ENCODE measurements at places on chromosomes 13 and 19. TPM values are rescaled to one million over a fixed set of nuclear protein-coding genes. Genes with fewer than 3 reads are reported as not detected.

KIR2DL1 gene
- not detected for total RNA-seq

DNA sequence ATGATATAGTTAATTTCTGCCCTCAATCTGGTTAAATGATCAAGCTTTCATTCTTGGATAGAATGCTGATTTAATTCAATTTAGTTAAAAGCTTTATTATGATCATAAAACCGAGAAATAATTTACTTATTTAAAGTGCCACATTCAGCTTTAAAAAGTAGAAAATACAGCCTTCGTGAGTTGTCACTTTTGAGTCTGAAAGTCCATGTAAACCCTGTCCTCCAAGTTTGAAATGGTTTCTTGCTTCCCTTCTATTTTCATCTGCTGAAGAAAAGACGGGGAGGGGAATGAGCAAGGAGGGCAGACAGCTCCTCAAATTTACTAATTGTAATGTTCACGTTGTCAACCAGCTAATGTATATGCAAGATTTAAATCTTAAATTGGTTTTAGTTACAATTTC lies 59.5 kb downstream of the NDFIP2 start:
- DNase-seq = no peak

USHBP1 gene
- not detected for total RNA-seq

- DNase-seq = no peak
These were observed 169.8 kb downstream of the SHISA2 start for GRCh38 chr13:25881971-25882451.

- DNase-seq = no peak
These were observed 8.7 kb downstream of the LRCH1 start for GRCh38 chr13:46561691-46562090.

DNA sequence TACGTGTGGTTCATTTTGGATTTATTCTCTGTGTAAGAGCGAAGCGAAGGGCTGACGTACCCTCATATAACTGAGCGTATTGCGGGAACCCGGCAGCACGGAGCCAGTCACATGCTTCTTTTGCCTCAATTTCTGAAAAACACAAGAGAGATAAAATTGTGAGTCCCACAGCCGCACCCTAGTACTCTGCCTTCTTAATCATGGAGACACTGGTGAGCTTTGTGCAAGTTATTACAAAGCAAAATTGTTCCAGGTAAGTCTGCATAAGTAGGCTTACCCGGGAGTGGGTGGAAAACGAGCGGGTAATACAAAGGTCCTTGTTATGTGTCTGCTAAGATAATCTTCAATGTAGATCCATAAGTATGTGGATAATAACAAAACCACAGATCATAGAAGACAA lies 118.1 kb downstream of the STARD13 start:
- no peak for DNase-seq

DNA sequence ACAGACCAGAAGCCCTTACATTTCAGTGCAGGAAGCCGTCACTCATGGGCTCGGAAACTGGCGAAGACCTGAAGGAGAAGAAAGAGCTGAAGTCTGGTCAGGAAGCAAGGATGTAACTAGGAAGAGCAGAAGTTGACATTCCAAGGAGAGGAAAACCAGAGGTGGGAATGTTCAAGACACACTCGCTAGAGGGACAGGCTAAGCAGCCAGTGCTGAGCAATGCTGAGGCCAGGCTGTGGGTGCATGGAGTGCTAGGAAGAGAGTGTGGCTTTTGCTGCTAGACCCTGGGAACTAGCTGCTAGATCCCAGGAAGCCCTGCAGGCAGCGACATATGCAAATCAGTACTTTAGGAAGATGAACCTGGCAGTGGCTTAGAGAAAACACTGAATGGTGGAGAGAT lies 12.1 kb upstream of the URAD start:
- no peak for DNase-seq

SOX1 gene
- not detected for total RNA-seq

GRCh38 chr13:98072476-98072875 lies 70.4 kb upstream of the FARP1 start:
- no peak for DNase-seq

DNA sequence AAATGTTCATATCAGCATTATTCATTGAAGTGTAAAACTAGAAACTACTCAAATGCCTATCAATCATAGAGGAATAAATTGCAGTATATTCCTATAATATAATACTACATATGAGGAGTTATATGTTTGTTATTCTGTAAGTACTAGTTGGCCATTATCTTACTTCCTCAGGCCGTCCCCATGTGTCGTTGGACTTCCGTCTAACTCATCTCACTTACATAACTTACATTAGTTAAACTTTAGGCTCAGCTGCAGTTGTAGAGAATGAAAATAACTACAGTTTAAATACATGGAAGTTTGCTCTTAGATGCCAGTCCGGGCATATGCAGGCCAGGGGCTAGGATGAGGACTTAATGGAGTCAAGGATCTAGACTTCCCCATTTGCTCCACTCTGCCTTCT lies 8.6 kb upstream of the EPSTI1 start:
- no peak for DNase-seq

SRRM5 gene
- 0.55 TPM for total RNA-seq

GRCh38 chr13:98515818-98516465 lies 61.0 kb downstream of the STK24 start:
- no peak for DNase-seq

NKG7 gene
- total RNA-seq = not detected

DNA sequence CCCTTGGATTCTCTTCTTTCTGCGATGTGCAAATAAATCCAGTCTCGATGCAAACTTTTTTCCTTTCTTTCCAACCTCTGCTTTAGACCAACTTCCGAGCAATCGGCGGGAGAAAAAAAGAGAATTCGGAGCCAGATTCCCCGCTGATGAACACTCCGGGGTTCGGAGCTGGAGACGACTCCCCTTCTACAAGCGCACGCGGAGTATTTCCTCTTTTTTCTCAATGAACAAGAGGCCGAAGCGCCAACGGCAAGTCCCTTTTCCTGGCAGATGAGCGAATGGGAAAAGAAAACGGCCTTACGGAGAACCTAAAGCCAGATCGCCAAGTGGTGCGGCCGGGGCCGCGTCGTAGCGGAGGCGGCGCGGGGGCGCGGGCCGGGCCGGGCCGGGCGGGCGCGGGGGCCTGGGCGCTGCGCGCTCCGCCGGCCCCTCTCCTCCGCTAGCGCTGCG lies 250 bp downstream of the SPRY2 start:
- DNase-seq = no peak

- no peak for DNase-seq
These were observed 13.5 kb downstream of the PPP1R13L start for GRCh38 chr19:45391346-45391745.

FAM83E gene
- total RNA-seq = 0.57 TPM

DNA sequence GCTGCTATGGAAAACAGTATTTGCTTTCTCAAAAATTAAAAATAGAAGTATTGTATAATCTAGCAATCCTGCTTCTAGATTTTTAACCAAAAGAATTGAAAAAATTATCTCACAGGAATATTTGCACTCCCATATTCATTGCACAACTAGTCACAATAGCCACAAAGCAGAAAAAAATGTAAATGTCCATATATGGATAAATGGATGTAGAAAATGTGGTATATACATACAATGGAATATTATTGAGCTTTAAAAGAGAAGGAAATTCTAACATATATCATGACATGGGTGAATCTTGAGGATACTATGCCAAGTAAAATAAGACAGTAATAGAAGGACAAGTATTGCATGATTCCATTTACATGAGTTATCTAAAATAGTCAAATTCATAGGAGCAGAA lies 2753.0 kb downstream of the PCDH9 start:
- no peak for DNase-seq

CEACAM3 gene
- not detected for total RNA-seq

PRRG2 gene
- not detected for total RNA-seq

LTBP4 gene
- 29.9 TPM for total RNA-seq

GRCh38 chr13:27112006-27112405 lies 59.6 kb downstream of the USP12 start:
- no peak for DNase-seq

- DNase-seq = no peak
These were observed 5.2 kb downstream of the ZIC2 start for GRCh38 chr13:99986741-99987140.

ALDH16A1 gene
- 24.7 TPM for total RNA-seq

- no peak for DNase-seq
These were observed 7.6 kb downstream of the DNAJB1 start for GRCh38 chr19:14510311-14511228.

GPC6 gene
- 16.7 TPM for total RNA-seq

GRCh38 chr13:46143184-46143701 lies 38.4 kb upstream of the CPB2 start:
- DNase-seq = no peak

SPACA4 gene
- total RNA-seq = not detected

HIPK4 gene
- not detected for total RNA-seq

DNA sequence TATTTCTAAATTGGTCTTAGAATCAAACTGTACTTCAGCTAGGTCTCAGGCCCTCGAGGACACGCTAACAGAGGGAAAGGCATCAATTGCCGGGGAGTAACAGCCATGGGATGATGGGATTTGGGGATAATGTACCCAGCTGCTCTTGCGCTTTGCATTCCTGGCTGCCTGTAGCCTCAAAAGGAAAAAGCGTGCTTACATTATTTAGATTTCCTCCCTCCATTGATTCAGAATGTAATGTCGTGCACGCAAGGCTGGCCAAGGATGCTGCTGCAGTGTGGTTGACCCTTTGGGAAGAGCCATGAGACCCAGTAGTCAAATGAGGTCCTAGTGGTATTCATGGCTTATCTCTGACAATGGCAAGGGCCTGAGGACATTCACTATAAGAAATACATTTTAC lies 95.1 kb downstream of the SLC7A1 start:
- DNase-seq = no peak

DNA sequence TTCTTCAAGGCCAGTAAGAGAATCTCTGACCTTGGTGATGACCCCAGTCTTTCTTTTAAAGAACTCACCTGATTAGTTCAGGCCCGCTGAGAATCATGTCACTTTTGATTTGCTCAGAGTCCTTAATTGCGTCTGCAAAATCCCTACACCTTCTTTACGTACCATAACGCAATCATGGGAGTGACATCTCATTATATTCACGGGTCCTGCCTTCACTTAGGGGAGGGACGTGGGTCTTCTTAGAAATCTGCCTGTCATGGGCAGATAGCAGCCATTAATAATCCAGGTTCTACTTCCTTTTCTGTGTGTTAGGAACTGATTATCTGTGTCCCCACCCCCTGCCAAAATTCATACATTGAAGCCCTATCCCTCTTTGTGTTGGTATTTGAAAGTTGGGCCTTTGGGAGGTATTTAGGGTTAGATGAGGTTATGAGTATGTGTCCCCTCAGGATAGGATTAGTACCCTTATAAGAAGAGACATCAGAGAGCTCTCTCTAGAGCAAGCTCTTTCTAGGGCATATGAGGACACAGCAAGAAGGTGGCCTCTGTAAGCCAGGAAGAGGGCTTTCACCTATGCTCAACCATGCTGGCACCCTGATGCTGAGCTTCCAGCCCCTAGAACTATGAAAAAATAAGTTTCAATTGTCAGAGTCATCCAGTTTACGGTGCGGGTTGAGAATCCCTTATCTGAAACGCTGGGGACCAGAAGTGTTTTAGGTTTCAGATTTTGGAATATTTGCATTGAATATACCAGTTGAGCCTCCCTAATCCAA lies 9.9 kb downstream of the TPP2 start:
- DNase-seq = no peak

- no peak for DNase-seq
These were observed 40.8 kb downstream of the SIPA1L3 start for GRCh38 chr19:37947778-37948177.

Measured in NCI-H460 (cell line).